ENCODE measurements at places on chromosomes 7 and 10. TPM values are rescaled to one million over a fixed set of nuclear protein-coding genes. Genes with fewer than 3 reads are reported as not detected.

DNA sequence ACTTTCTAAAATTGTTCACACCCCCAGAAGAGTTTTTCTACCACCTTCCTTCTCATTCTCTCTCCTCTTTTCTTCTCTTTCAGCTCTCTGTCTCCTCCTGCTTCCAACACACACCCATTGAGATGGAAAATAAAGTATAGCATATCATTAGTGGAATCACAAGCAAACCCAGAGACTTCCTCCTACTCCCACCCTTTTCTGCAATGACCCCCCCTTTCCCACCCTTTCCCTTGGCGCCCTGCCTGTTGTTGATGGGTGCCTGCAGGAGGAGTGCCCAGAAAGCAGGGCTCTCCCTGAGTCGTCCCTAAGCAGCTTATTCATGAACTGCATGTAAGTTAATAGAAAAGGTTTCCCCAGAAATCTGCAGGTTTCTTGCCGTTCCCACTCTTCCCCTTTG is 300.0 kb downstream of the PLXNA4 start:
- H3K27ac ChIP-seq: no peak overlapping the region
- DNase-seq: no peak
- no peak overlapping the region for H3K4me3 ChIP-seq
- no peaks in the 10 kb centered on the region for H3K27me3 ChIP-seq

DNA sequence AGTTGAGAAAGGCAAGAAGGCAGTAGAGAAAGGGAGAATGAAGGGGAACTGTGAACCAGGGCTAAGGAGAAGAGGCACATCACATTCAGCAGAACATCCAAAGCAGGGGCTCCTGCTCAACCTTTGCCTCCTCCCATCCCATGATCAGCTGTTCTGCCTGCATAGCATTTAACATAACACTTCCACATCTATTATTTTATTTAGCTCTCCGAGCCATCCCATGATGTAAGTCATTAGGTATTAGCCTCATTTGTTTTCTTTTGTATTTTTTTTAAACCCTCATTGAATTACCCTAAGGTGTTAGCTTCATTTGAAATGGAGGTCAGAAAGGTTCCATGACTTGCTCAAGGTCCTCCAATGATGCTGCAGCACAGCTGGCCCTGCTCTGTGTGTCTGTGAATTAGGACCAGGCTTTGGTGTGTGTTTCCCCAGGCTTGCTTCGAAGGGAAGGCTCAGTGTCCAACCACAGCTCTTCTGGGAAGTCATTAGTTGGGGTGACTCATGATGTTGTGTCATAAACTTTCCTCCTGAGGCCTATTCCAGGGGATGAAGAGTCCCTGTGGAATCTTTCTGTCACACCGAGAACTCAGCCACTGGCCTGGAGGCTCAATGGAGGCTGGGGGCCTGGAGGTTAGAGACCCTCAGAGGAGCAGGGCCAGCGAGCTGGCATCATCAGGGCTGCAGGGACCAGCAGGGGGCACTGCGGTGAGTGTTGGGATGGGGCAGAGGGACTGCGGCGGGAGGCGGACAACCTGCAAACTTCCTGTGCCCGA is 16.5 kb downstream of the NPFFR1 start:
- no peaks in the 10 kb centered on the region for H3K27me3 ChIP-seq
- H3K4me1 ChIP-seq: no peaks in the 10 kb centered on the region
- no peak overlapping the region for H3K4me3 ChIP-seq
- H3K27ac ChIP-seq: no peak overlapping the region
- no peak for DNase-seq

DNA sequence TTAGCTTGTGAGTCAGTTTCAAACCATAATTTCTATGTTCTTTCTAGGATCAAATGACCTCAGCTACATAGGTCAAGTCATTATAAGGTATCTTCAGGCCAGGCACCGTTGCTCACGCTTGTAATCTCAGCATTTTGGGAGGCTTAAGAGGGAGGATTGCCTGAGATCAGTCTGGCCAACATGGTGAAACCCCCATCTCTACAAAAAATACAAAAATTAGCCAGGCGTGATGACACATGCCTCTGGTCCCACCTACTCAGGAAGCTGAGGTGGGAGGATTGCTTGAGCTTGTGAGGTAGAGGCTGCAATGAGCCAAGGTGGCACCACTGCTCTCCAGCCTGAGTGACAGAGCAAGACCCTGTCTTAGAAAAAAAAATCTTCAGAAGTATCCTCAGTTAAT is 362.3 kb downstream of the GATA3 start:
- no peak for DNase-seq
- H3K27me3 ChIP-seq: no peaks in the 10 kb centered on the region
- H3K27ac ChIP-seq: no peak overlapping the region
- no peaks in the 10 kb centered on the region for H3K4me1 ChIP-seq

DNA sequence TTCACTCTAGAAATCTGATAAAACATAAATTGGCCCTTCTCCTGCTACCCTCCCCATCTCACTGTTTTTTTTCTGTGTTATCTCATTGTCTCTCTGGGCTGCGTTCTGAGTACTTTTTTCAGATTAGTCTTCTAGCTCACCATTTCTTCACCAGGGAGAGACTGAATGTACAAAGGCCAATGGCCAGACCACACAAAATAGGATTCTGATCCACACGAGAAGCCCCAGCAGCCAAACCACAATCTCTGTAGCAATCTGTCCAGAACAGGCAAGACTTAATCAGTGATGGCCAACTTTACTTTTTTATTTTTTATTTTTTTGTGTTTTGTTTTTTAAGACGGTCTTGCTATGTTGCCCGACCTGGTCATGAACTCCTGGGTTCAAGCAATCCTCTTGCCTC is 55.9 kb upstream of the PAPSS2 start:
- no peak overlapping the region for H3K4me3 ChIP-seq
- no peaks in the 10 kb centered on the region for H3K4me1 ChIP-seq
- no peaks in the 10 kb centered on the region for H3K27me3 ChIP-seq
- H3K36me3 ChIP-seq: no peaks in the 10 kb centered on the region
- DNase-seq: no peak

DNA sequence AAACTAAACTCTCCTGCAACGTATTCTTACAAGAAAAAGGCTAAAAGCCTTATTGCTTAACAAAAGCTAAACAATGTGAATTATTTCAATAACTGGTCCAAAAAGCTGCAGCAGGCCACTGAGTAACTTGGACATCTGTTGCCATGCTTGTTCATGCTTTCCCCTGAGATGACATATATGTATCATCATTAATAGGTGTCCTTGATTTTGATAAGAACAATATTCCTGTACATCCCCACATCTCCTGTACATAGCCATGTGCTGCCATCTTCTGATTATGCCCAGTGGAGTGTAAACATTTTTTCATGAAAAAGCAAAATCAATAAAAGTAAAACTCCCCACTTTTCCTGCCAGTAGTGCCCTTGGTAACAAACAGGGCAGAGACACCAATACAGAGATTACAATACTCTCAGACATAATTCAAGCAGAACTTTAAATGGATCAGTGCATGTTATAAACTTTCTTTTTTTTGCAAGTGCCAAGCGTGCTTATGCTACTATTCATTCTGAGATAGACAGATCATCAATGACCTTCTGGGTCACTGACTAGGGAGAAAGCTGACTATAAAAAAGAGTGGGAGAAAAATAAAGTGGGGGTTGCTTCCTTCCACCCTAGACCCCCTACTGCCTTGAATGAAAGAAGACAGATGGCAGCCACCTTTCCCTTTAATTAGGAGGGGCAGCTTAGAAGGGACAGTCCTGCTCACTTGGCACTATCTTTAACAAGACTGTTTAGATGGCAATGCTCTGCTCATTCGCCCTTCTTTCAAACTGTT is 205.5 kb upstream of the KLF14 start:
- H3K27me3 ChIP-seq: no peaks in the 10 kb centered on the region
- no peak for DNase-seq
- H3K36me3 ChIP-seq: no peaks in the 10 kb centered on the region
- peak overlapping the region; percentile 43 for H3K4me3 ChIP-seq

DNA sequence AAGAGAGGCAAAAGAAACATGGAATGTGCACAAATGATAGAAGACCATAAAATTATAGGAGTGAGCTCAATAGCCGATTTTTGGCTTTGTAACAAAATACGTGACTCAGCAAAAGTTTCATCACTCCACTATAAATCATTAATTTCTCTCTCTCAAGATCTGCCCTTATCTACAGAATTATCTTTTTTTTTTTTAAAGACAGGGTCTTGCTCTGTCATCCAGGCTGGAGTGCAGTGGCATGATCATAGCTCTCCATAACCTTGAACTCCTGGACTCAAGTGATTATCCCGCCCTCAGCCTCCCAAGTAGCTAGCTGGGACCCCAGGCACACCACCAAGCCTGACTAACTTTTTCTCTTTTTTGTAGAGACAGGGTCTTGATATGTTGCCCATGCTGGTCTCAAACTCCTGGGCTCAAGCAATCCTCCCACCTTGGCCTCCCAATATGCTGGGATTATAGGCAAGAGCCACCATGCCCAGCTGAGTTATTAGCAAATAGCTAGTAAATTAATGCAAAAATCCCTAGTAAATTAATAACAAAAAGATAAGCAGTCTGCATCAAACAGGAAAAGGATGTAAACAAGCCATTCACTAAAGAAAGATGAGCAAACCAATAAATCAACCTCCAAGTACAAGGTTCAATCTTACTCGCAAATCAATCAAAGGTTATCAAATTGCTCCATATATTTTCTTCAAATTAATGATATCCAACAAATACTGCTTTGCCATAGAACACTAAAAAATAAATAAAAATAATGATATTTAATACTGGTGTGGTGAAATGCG is 450.7 kb downstream of the PARD3 start:
- no peak for DNase-seq
- H3K4me3 ChIP-seq: no peak overlapping the region
- no peaks in the 10 kb centered on the region for H3K27me3 ChIP-seq
- no peak overlapping the region for H3K27ac ChIP-seq
- H3K4me1 ChIP-seq: no peaks in the 10 kb centered on the region
- no peaks in the 10 kb centered on the region for H3K36me3 ChIP-seq

- H3K36me3 ChIP-seq: no peaks in the 10 kb centered on the region
- no peaks in the 10 kb centered on the region for H3K4me1 ChIP-seq
- H3K27me3 ChIP-seq: no peaks in the 10 kb centered on the region
These were observed 48.1 kb upstream of the TES start for GRCh38 chr7:116162254-116162653.

- no peak overlapping the region for H3K4me3 ChIP-seq
- no peaks in the 10 kb centered on the region for H3K4me1 ChIP-seq
- no peaks in the 10 kb centered on the region for H3K36me3 ChIP-seq
- H3K27ac ChIP-seq: no peak overlapping the region
These were observed 62.4 kb upstream of the SDK1 start for GRCh38 chr7:3238525-3239210.

GRCh38 chr7:107661865-107662379 is 1.3 kb downstream of the SLC26A4 start:
- DNase-seq: no peak
- H3K27me3 ChIP-seq: no peaks in the 10 kb centered on the region
- peak overlapping the region; percentile 40 for H3K4me3 ChIP-seq
- H3K4me1 ChIP-seq: no peaks in the 10 kb centered on the region
- no peak overlapping the region for H3K27ac ChIP-seq
- no peaks in the 10 kb centered on the region for H3K36me3 ChIP-seq

- H3K36me3 ChIP-seq: peaks cover 74% of the 10 kb centered on the region
- no peak for DNase-seq
- H3K27me3 ChIP-seq: no peaks in the 10 kb centered on the region
These were observed 26.1 kb downstream of the PLAC9 start for GRCh38 chr10:80158598-80159127.

- H3K27me3 ChIP-seq: no peaks in the 10 kb centered on the region
- H3K36me3 ChIP-seq: no peaks in the 10 kb centered on the region
- H3K4me1 ChIP-seq: no peaks in the 10 kb centered on the region
- H3K4me3 ChIP-seq: no peak overlapping the region
These were observed 86.8 kb upstream of the STEAP1B start for GRCh38 chr7:22586786-22587140.

DNA sequence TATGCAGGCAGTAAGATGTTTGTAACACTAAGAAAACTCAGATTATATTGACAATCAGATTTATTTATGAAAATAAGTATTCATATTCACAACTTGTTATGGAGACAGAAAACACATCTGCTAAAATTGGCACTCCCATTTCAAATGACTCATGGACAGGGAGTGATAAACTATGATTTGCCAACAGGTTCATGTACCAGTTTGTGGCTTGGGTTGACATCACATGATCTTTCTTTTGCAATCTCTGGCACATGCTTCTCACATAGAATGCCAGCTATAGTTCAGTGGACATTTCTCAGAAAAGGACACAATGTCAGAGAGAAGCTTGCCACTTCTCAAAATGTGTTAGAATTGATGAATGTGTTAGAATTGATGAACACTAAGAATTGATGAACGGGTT is 663.2 kb upstream of the ANKRD30A start:
- H3K27me3 ChIP-seq: no peaks in the 10 kb centered on the region
- H3K4me3 ChIP-seq: no peak overlapping the region
- H3K4me1 ChIP-seq: no peaks in the 10 kb centered on the region
- no peak for DNase-seq

DNA sequence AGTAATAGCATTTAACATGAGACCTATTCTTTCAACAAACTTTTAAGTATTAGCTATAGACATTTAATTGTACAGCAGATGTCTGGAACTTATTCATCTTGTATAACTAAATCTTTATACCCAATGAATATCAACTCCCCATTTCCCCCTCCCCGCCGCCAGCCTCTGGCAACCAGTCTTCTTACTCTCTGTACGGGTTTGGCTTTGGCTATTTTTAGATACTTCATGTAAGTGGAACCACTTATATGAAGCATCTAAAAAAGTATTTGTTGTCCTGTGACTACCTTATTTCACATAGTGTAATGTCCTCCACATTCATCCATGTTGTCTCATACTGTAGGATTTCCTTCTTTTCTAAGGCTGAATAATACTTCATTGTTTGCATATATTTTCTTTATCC is 60.8 kb downstream of the RAB18 start:
- DNase-seq: no peak
- no peak overlapping the region for H3K4me3 ChIP-seq
- H3K27ac ChIP-seq: no peak overlapping the region

GRCh38 chr10:69492091-69492745 is 41.0 kb downstream of the TSPAN15 start:
- H3K4me1 ChIP-seq: no peaks in the 10 kb centered on the region
- DNase-seq: no peak
- no peaks in the 10 kb centered on the region for H3K27me3 ChIP-seq
- H3K36me3 ChIP-seq: no peaks in the 10 kb centered on the region
- no peak overlapping the region for H3K27ac ChIP-seq

- no peaks in the 10 kb centered on the region for H3K36me3 ChIP-seq
- no peak overlapping the region for H3K4me3 ChIP-seq
- H3K27me3 ChIP-seq: no peaks in the 10 kb centered on the region
- DNase-seq: no peak
- H3K4me1 ChIP-seq: no peaks in the 10 kb centered on the region
These were observed 7.7 kb upstream of the IKZF1 start for GRCh38 chr7:50296799-50297198.

GRCh38 chr10:44990302-44990655 is 10.4 kb upstream of the ZNF22 start:
- H3K4me1 ChIP-seq: peaks cover 72% of the 10 kb centered on the region
- H3K36me3 ChIP-seq: no peaks in the 10 kb centered on the region
- H3K27ac ChIP-seq: no peak overlapping the region
- H3K27me3 ChIP-seq: no peaks in the 10 kb centered on the region
- DNase-seq: peak; percentile 72

The NEURL1 gene
- polyA plus RNA-seq: 69.9 TPM

The THSD7A gene
- 0.42 TPM for polyA plus RNA-seq

The FRMD4A gene
- polyA plus RNA-seq: 21.3 TPM

The NKX2-3 gene
- polyA plus RNA-seq: 6.2 TPM

The FAM25G gene
- polyA plus RNA-seq: not detected

The AQP1 gene
- polyA plus RNA-seq: 450 TPM

The AEBP1 gene
- polyA plus RNA-seq: 19.9 TPM

Data from pancreas (tissue), 10 donors.